Retina (tissue), 1 donor: ENCODE measurements at places on chromosomes 4 and X.

DNA sequence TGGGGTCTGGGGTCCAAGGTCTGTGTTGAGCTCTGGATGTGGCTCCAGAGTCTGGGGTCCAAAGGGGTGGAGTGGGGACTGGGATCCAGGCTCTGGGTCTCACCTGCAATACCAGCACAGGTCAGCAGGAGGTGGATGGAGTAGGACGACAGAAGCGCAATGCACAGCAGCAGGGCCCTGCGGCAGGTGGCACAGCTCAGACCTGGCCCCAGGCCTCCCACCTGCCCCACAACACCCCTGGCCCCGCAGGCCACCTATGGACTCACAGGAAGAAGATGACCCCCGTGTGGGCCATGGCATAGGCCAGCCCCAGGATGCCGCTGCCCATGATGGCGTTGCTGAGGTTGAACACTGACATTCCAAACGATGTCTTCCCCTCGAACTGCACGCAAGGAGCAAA, 3.4 kb downstream of the SLC38A5 start:
- no peak for DNase-seq

- DNase-seq: no peak
Measured at GRCh38 chr4:4981827-4982226, 37.4 kb downstream of the CYTL1 start.

DNA sequence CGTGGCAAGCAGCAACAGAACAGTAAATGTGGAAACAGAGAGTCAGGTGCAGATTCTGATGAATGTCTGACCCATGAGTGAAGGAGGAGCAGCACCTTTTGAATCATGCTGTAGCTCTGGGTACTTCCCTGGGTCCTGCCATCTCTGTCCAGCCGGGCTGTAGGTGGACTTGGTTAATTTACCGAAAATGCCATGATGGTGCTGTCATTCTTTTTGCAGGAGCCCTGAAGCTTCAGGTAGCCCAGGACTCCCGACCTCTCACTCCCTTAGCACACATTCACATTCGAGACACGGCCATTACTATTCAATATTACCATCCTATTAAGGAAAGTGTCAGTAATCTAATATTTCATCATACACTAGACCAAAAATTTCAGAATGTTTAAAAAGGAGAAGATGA, 320.9 kb downstream of the STK32B start:
- DNase-seq: no peak

DNA sequence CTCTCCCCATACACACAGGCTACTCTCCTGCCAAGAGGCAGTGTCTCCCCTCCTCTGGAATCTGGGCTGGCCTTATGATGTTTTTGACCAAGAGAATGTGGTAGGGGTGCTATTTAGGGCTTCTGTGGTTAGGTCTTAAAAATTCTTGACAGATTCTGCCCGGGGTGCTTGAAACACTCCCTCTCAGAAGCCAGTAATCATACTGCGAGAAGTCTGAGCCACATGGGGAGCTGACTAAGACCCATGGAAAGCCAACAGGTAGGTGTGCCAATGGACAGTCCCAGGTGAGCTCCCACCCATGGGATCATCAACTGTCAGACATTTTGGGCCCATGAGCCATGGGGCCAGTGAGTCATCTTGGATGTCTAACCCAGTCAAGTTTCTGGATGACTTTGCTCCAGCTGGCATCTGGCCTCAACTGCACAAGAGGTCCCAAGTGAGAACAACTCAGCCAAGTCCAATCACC, 315.7 kb downstream of the FBXW7 start:
- no peak for DNase-seq

DNA sequence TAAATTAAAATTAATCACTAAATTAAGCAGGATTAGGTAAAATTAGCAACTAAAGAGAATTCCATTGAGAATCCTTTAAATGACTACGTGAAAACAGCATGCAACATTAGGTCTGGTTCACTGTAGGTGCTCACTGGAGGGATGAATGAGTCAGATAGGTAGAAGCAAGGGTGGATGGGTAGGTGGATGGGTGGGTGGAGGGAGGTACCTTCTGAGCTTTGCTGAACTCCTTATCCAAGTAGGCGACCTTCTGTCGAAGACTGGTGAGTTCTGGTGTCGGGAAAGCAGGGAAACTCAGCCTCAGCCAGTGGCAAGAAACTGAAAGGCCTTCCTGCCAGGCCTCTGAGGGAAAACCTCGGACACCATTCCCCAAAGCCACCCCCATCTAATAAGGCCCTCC, 3.0 kb downstream of the GRIPAP1 start:
- no peak for DNase-seq

DNA sequence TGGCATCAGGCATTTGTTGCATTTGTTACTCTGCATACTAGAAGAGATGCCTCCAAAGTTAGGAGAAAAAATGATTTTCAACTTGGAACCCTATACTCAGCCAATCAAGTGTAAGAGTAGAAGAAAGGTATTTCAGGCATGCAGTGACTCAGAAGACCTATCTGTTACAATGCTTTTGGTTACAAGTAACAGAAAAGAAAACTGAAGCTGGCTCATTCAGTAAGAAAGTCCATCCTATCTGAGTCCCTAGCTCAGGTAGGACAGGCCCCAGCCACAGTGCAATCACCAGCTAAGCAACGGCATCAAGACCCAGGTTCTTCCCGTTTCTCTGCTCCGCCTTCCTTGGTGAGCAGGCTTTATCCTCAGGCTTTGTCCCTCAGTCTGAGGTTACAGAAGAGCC, 23.3 kb downstream of the MECP2 start:
- no peak for DNase-seq

DNA sequence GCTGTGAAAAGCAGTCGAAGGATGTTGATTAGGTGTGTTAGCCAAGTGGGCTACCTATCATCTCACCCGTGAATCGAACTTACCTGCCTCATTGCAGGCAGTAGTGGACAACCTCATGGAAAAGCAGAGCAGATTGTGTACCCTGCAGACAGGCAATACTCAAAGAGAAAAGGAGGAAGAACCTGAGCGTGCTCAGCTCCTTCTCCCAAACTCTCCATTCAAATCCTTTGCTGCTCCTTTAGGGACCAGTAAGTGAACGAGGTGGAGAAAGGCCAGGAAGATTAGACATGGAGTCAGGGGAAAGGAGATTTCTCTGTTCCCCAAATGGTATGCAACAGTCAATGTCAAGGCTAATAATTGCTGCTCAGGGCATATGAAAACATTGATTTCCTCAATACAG, 45.2 kb upstream of the ELF2 start:
- no peak for DNase-seq

DNA sequence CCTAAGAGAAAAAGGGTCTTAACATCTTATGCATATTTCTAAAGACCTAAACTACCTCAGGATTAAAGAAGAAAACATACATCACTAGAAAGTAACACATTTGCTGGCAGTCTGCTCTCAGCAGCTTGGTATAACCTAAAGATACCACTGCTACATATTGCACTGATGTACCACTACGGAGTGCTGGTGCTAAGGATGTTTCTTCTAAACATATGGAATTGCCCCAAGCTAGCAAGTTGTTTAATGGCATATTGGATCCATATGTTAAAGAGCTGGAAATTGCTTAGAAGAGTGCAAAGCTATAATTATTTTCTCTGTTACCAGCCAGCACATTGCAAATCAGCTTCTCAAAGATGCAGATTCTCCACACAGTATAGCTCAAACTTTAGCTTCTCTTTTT, 436.5 kb upstream of the GALNTL6 start:
- no peak for DNase-seq

DNA sequence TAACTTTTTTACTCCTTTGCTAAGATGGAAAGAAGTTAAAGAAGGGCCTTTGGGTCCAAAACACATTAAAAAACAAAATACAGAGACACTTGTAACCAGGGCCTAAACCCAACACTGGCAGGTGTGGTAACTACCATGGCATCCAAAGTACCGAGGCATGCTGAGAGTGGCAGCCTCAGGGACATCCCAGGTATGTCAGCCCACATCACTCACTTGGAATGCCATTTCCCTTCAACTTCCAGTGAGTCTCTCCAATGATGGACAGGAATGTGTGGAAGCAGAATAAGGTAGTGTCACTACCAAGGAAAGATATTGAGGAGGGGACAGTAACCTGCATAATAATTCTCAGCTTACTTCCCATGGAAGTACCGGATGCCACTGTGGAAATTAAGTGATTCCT, 79.5 kb upstream of the SCOC start:
- DNase-seq: no peak

DNA sequence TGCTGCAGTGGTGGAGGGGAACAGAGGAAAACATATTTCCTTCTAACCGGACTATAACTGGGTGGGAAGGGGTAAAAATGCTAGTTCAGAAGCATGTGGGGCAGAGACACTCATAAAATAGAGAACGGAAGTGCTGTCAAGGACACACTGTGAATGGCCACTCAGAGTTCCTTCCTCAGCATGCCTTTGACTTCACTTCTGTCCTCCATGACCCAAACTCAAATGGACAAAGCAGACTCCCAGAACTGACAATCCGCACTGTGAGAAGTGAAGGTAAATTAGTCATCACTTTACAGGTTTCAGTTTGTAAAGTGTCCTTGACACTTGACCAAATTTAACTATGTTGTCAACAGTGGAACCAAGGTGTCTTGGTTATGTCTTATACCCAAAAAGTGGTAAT, 30.2 kb upstream of the ELF2 start:
- DNase-seq: no peak

- DNase-seq: no peak
Measured at GRCh38 chrX:57178605-57179004, 41.4 kb upstream of the SPIN2A start.

DNA sequence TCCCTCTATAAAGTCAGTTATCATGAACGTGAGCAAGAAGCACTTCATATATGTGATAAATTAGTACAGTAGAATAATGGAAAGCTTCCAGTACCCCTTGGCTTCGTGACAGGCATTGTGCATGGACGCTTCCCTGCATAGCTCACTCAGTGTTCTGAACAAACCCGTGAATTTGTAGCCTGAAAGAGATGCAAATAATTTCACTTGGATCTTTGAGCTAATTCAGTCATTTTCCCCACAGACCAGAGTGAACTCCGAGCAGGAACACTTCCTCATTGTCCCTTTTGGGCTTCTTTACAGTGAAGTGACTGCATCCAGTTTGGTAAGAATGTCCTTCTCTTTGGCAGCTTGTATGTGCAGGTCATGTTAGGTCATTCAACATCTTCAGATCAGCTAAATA, 50.1 kb downstream of the ADD1 start:
- no peak for DNase-seq

GRCh38 chr4:132275583-132276121, 873.4 kb upstream of the PCDH10 start:
- no peak for DNase-seq

DNA sequence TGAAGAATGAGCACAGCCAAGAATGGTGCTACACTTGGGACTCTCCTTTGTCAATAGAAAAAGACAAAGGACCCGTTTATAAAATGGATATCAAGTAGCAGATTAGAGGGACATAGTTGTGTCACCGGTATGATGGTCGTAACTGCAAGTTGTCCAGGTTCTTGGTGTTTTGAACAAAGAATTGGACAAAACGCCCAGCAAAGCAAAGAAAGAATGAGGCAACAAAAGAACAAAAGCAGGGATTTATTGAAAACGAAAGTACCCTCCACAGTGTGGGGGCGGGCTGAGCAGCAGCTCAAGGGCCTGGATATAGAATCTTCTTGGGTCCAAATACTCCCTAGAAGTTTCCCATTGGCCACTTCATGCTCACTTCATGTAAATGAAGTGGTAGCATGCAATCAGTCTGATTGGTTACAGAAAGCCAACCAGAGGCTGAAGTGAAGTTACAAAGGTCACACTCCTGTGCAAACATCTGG, 54.7 kb downstream of the SHROOM3 start:
- no peak for DNase-seq

DNA sequence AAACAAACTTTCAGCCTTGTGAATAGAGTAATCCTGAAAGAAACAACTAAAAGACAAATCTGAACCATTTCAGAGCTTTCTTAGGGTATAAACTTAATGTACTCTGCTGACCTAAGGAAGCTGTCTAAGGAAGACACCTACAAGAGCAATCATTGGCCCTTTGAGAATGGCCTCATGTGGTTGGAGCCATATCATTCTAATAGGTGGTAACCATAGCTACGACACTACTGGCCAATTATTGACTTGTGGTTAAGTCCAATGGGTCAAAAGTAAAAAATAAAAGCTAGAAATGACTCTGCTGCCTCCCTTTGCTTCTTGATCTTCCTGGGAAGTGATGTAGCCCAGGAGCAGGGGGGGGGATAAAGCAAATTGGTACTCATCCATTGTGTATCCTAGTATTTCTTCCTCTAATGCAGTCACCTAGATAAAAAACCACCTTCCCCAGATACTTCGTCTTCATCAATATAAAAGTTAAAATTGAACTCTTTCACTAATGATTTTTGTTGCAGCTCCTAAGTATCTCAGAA, 547.0 kb downstream of the ARAP2 start:
- DNase-seq: no peak

DNA sequence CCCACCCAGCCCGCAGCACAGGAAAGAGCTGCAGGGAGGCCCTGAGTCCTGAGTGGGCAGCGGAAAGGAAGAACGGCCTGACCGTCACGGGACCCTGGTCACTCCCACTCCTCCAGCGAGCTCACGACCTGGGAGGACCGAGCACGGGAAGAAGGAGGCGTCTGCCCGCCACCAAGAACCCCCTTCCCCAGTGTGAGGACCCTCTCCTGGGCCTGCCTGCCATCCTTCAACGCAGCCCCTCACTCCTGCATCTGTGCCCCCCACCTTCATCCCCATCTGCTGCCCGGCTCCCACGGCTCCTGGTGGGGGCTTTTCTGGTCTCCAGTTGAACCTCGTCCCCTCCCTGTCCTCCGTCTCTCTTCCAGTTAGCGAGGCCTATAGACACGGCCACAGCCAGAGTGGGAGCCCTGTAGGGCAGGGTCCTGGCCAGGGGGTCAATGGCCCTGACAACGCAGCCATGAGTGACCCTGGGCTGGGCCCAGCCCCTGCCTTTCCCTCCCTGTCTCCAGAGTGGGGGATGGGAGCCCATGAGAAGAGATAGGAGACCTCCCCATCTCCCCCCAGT, 41.3 kb upstream of the MXD4 start:
- no peak for DNase-seq

DNA sequence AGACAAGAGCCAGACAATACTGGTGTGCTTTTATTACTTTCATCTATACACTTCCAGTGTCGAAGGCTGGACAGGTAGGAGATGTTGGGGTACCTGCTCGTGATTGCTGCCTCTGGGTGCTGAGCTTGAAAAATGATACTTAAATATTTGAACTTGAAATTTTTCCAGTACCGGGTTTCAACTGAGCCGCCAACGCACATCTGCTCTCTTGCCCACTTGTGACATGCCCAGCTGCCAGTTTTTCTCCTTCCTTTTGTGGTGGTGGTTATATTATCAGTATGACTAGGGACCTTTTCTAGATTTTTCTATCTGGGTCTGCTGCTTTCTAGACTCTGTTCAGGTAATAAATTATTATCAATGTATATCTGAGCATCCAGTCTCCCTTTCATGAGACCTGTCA, 3.4 kb downstream of the OGT start:
- DNase-seq: no peak
